Activated T-cell treated with anti-CD3 and anti-CD28 coated beads for 24 hours (primary cell): ENCODE measurements at places on chromosomes 12 and 14.

DNA sequence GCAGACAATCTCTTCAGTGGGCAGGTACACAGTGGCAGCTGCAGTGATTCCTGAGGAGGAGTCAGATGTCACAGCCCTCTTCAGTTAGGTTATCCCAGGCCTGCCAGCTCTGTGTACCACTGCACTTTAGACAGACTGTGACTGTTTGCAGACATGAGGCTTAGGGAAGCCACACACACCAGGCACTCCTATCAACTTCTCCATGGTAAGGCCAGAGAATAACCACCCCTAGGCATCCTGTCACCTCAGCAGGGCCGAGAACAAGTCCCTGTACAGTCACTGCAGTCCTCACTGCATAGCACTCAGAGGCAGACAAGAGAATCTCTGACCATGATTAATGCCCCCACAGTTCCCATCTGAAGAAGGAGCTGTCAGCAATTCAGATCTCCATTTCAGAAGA, 296.5 kb downstream of the GALC start:
- no peak for DNase-seq

DNA sequence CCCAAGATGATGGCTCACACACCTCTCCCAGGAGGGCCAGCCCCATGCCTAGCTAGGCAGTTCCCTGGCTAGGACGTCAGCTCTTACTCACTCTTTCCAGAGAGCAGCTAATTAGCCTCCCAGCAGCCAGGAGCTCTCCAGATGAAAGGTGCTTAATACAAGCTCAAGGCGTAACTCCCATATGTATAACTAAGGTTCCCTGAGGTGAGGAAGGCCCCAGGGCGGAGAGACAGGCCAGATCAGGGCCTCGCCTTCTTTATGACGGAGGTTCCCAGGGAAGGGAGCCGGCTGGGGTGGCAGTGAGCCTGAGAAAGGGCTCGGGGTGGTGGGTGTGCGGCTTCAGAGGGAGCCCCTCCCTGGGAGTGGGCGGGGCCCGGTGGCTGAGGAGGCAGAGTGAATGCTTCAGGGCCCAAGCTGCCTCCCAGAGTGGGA, 26.4 kb upstream of the ZFP36L1 start:
- DNase-seq: peak; percentile 38

DNA sequence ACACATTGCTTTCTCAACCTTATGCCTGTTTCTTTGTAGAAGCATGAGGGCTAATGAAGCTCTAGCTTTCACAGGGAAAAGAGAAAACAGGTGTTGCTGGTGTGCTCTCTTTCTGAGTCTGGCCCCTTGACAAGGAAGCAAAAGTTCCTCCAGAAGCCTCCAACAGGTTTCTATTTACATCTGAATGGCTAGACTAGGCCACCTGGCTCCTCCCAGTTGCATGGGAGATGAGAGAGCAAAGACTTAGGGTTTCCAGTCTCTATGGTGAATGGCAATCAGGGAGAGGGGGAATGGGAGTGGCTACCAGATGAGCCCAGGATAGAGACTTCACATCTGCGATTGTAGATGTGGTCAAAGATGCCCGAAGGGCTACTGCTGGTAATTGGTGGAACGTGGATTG, 138.1 kb upstream of the PLXNC1 start:
- no peak for DNase-seq

GRCh38 chr14:34277191-34277590, 184.8 kb downstream of the SPTSSA start:
- DNase-seq: no peak

GRCh38 chr12:44465139-44465538, 411.0 kb downstream of the NELL2 start:
- no peak for DNase-seq

DNA sequence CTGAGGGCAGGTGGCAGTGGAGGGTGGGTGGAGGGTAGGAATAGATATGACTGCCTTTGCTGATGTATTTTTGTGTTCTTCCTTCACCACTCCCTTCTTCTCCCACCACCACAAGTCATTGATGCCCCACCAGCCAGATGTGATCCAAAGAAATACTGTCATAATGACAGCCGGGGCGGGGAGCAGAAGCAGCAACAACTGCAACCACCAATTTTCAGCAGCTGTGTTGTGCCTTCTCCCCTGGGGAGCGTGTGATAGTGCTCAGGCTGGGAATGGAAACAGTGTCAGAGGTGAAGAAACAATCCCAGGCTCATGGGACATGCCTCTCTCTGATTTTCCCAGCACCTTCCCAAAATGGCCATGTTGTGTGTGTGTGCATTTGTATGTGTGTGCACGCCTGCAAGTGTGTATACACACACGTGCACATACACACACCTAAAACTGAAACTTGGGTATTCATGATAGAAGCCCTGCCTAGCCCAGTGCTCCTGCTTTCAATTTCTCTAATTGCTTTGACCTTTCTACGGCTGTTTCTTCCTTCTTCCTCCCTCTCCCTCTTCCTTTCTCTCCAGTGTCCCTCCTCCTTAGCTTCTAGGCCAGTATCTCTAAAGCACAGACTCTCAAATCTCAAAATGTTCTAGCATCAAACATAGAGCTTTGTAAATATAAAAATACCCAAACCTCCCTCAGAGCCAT, 299.2 kb upstream of the FKBP4 start:
- no peak for DNase-seq

GRCh38 chr12:48938805-48939204, 13.5 kb upstream of the FKBP11 start:
- DNase-seq: no peak

GRCh38 chr12:50411051-50411660, 10.5 kb downstream of the LARP4 start:
- DNase-seq: no peak

DNA sequence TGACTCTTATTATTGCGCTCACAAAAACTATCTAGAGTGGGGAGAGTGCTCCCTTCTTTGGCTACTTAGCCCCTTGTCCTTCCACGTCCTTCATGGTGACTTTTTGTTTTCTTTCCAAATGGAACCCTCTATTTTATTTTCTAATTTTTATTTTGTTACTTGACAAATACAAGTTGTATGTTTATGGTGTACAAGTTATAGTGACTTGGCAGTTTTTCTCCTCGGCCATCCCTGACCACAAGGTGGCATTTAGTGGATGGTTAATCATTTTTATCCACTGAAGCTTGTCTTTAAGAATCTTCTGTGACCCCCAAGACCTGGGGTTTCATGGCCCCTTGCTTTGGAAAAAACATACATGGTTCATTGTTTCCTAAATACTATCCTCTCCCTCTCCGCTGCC, 70.1 kb downstream of the NKX2-1 start:
- DNase-seq: no peak

DNA sequence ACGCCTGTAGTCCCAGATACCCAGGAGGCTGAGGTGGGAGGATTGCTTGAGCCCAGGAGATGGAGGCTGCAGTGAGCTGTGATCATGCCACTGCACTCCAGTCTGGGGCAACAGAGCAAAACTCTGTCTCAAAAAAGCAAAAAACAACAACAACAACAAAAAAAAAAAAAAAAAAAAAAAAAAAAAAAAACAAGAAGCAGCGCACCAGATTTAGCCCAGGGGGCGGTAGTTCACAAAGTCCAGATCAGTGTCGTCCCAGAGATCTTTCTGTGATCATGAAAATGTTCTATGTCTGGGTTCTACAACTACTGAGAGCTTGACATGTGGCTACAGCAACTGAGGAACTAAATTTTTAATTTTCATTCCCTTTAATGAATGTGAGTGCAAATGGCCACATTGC, 27.4 kb downstream of the OAS2 start:
- no peak for DNase-seq

DNA sequence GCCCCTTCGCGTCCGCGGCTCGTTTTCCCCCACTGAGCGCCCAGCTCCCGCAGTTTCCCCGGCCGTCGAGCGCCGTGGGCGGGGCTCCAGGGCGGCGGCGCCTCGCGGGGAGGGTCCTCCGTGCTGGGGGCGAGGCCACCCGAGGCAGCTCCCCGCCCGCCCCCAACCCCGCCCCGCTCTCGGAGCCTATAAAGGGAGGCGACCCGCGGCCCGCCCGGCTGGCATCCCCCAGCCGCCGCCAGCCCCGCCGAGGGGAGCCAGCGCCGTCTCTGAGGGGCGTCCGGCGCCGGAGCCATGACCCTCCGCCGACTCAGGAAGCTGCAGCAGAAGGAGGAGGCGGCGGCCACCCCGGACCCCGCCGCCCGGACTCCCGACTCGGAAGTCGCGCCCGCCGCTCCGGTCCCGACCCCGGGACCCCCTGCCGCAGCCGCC, at the start of gene TAMALIN:
Gene TAMALIN, plus strand, starts transcription at position 221 of the 432 bp plus-strand sequence. Its CDS starts 74 bp downstream, at position 295.
- DNase-seq: peak; percentile 68

DNA sequence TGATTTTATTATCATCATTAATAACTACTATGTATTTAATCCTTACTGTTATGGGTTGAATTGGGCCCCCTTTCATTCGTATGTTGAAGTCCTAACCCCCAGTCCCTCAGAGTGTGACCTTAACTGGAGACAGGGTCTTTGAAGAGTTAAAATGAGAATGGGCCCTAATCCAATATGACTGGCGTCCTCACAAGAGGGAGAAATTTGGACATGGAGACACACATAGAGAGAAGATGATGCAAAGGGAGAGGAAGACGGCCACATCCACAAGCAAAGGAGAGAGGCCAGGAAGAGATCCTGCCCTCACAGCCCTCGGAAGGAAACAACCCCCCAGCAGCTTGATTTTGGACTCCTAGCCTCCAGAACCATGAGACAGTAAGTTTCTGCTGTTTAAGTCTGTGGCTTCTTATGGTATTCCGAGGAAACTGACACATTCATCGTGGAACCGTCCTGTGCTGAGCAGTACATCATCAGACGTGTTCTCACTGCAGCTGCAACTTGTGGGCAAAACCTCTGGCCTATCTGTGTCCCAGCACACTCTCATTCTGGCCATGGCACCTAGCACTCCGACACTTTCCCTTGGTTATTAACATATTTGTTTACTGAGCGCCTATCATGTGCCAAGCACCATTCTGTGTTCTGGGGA, 127.6 kb downstream of the SLC38A6 start:
- DNase-seq: no peak

- DNase-seq: no peak
Observed at GRCh38 chr14:76502219-76502618, 126.3 kb downstream of the ESRRB start.

DNA sequence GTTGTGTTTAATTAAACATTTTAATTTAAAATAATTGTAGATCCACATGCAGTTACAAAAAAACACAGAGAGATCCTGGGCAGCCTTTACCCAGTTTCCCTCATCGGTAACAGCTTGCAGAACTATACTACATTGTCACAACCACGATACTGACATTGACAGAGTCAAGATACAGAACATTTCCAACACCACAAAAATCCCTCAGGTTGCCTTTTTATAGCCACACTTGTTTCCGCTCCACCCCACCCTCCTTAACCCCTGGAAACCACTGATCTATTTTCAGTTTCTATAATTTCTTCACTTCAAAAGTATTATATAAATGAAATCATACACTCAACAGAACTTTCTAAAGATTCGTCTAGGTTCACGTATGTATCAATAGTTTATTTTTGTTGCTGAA, 458.8 kb upstream of the SOX5 start:
- DNase-seq: no peak

DNA sequence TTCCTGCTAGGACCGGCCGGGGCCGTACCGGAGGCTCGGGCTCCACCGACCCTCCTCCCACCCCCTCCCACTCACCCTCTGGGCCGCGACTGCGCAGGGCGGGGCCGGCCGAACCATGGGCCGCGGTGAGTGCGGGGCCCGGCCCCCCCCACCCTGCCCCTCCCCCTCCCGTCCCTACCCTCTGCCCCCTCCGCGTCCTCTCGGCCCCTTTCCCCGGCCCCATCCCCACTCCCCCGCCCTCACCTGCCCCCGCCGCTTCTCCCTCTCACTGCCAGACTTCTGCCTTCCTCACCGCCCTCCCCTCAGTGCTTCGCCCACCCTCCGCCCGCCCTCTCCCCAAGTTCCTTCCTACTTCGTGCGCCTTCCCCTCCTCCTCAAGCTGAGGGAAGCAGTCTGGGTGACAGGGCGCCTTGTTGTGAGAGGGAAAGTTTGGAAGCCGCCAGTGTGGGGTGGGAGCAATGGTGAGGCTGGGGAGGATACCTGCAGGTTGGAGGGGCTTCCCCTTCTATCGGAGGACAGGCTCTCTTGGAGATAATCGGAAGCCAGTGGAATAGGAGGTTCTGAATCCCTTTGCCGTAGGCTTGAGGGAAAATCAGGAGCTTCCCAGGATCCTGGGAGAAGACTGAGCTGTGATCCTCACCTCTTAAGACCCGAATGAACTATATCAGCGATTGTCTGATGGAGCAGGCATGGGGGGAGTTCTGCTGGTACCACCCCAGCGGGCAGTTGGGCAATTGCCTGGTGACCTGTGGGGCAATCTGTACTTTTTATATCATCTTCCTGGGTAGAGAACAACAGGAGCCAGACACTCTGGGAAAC, 472 bp downstream of the MBD6 start:
- no peak for DNase-seq

- DNase-seq: no peak
Observed at GRCh38 chr12:104890476-104891096, 67.5 kb downstream of the SLC41A2 start.

DNA sequence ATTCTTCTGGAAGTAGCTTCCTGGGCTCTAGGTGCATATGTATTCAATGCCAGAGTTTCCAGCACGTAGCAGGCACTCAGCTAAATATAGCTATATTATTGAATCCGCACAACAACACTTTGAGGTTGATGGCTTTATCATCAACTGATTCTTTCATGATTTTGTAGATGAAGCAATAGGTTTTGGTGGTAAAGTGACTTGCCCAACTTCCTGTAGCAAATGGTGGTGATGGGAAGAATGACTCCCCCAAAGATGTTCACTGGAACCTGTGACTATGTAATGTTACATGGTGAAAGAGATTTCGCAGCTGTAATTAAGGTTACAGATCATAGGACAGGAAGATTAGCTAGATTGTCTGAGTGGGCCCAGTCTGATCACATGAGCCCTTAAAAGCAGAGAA, 3.2 kb downstream of the TDRD9 start:
- no peak for DNase-seq

GRCh38 chr14:25056688-25057078, 6.7 kb upstream of the STXBP6 start:
- no peak for DNase-seq

GRCh38 chr14:92800525-92800924, 6.4 kb downstream of the GOLGA5 start:
- no peak for DNase-seq
